GM06990 (cell line): ENCODE measurements at places on chromosomes 7 and 10.
A peak's percentile ranks its signal among the peaks of the same experiment; 100 is the strongest.

DNA sequence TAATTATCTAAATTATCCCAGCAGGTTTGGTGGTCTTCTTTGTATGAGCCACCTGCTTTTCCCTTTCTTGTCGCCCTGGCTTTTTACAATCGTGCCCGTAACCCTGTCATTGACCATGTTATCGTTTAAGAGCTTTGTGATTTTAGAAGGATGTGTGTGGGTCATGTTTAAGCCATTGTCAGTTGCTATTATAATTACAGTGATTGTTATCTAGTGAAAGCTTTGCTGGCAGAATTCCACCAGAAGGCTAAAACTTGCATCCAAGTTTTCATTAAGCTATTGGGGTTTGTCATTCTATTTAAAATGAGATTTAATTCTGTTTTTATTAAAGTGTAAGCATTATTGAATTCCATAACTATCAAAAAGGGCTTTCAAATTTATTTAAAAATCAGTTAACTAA is 354.2 kb upstream of the TMEM229A start:
- no peak for DNase-seq

DNA sequence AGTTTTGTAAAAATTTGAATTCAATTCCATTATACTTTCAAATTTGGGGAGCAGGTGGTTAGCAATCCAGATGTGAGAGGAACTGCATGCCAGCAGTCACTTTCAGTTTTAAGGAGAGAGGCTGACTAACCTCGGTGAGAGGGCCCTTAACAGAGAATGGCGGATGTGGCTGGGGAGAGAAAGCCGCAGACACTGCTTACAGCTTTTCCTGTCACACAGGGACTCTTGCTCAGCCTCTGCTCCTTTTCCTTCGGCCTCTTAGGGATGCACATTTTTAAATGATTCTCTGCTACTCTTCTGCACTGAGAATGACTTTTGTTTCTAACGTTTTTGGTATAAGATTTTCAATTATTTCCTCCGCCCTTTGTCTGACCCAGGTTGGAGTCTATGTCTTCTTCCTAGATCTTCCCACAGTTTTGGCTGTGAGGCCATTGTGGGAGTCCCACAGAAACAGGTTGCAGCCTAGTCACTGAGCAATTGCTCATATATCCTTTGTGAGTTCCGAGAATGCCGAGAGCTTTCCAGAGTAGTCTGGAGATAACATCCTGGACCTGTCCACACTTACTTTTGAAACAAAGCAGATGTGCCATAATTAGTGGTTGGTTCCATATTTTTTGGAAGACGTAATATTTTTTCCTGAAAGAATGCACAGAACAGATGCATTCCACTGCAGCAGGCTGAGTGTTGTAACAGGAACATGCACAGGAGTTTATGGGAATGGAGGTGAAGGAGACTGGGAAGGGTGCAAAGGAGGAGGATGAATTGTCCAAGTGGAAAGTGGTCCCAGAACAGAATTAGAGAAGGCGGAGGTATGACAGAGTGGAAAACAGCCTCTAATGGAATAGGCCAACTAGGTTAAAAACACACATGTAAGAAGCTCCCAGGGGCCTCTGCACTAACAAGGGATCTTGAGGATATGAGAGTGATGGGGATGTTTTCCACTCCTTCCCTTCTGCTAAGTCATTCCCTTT is 168.0 kb upstream of the ZNF32 start:
- peak; percentile 20 for DNase-seq

- DNase-seq, result no peak
Observed at GRCh38 chr7:40223451-40224127, 88.8 kb downstream of the SUGCT start.

DNA sequence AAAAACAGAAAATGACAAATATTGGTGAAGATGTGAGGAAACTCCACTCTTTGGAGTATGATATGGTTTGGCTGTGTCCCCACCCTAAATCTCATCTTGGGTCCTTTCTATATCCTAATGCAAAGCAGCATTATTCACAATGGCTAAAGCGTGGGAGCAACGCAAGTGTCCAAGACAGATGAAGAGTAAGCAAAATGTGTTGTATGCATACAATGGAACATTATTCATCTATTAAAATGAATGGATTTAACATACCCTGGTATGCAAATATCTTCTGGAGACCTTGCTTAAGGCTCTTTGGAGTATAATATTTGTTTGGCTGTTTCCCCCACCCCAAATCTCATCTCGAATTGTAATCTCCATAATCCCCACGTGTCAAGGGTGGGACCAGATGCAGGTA is 839.8 kb upstream of the POM121L12 start:
- no peak for DNase-seq

- DNase-seq, result no peak
Observed at GRCh38 chr10:36455526-36456133, 669.8 kb upstream of the ANKRD30A start.

DNA sequence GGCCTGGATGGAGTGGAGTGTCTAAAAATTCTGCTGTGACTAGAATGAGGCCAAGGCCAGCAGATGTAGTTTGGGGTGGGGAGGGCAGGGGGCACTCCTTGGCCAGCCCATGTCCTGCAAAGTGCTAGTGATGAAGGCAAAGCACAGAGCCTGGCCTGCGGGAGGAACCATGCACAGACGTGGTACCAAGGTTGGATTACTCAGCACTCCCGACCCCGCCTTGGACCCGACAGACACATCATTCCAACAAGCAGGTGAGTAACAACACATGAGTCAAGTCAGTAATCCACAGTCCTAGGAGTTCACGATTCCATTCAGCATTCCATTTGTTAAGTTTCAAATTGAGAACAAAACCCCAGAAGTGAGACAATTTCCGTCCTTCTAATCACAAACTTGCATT is 317.3 kb downstream of the TCERG1L start:
- DNase-seq, result no peak

DNA sequence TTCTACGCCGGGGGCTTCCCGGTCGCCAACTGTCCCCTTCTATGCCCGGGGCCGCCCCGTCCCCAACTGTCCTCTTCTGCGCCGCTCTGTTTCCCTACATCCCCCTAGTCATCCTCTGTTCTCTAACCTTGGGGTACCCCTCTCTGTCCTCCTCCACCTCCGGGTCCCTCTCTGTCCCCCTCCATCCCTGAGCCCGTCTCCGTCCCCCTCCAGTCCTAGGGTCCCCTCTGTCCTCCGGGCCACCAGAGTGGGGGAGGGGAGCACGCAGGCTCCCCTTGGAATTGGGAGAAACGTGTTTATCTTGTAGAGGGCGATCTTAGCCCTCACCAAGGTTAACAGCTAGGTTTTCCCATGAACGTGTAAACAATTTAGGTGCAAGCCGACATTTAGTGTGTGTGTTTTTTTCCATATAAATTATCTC is 852 bp upstream of the KLF6 start:
- DNase-seq, result no peak

GRCh38 chr7:100015232-100016214 is at the start of gene ZKSCAN1:
TSS of gene ZKSCAN1 (plus strand) at chr7:100015596. CDS start at chr7:100023507, 7,911 bp downstream.
- DNase-seq, result peak; percentile 90

DNA sequence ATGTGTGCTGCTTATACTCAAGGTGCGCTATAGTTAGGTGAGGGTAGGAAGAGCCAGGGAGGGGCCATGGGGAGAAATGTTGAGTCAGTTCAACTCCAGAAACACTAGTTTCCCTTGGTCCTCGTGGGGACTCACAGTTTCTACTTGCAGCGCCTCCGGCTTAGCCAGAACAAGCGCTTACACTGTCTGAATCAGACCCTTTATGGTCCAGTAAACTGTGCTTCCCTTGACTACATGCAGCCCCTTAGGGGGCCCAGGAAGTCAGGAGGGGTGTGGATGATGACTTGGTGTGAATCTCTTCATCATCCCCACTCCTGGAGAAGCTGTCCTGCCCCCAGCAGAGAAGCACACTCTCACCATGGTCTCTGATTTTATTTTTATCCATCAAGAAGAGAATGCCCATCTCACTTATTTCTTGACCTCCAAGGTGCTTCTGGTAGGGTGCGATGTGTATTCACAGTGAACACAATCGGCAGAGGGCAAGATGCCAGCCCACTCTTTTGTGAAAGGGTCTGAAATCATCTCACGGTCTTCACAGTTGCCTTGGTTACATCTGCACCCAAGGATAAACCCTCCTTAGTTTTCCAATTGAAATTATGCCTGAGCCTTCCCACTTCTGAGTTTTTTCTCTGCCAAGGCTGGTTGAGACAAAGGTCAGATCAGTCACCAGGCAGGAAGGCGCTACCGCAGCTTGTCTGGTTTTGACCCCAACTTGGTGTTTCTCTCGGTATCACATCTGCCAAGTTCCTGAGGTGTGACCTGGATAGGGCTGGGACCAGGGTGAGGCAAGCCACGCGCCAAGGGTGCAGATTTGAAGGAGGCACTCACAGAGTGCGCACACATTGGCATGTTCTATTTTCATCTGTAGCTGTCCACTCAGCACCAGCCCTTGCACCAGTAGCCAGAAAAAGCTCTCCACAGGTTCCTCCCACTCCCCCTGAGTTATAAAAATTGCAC is 62.7 kb upstream of the LRRC4 start:
- no peak for DNase-seq

GRCh38 chr10:101485207-101485606 is 102.8 kb downstream of the POLL start:
- no peak for DNase-seq

GRCh38 chr10:55629793-55630490 is 731.1 kb downstream of the ZWINT start:
- no peak for DNase-seq

- DNase-seq, result no peak
Observed at GRCh38 chr7:157708919-157709295, 372.1 kb downstream of the DNAJB6 start.

- DNase-seq, result no peak
Observed at GRCh38 chr7:36732806-36733205, 8.5 kb upstream of the AOAH start.

DNA sequence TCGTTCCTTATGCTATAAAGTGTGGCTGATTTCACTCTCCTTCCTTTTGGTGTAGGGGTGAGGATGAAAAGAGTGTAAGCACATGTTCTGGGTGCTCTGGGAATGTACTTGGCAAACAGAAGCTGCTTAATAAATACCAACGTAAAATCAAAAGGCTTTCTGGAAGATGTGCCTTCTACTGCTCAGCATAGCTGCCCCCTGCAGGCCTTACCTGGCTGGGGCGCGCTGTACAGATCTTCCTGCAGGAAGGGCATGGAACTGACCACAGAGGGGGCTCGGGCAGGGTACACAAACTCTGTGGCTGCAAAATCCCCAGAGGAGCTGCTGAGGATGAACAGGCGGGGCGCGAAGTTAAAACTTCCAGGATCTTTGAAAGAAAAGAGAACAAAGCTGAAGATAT is 169.4 kb downstream of the SVIL start:
- DNase-seq, result no peak

DNA sequence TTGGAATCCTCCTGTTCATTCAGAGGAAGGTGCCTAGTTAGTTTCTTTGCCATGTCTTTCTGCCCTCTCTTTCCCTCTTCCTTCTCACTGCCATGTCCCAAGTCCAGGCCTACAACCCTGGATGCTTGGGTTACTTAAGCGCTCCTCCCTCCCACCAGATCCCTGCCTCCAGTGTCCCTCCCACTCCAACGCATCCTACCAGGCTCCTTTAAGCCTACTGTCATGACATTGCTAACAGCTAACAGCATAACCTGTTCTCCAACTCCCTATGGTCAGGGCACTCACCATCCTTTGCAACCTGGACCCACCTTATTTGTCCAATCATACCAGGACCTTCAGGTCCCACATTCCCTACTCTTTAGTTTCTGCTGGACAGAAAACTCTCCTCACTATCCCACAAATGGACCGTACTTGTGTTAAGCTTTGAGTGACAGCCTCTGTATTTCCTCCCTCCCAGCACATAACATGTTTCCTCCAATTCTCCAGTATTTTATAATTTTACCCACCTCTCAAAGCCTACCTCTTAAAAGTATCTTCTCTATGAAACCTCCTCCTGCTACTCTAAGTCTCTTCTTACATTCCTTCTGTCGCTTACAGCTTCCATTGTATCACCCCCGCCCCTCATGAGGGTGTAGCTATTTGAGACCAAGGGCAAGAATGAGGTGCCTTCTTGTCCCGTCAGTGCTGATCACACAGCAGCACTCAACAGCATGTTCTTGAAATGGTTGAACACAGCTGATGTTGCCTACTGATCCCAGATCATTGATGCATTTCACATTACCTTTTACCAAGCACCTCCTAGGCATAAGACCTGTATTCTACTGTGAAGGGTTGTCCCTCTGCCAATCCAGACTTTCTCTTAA is 1.7 kb downstream of the BLNK start:
- no peak for DNase-seq

- no peak for DNase-seq
Observed at GRCh38 chr7:73847941-73848723, 5.8 kb upstream of the METTL27 start.

GRCh38 chr10:6788731-6789130 is 208.7 kb upstream of the PRKCQ start:
- DNase-seq, result no peak

- no peak for DNase-seq
Observed at GRCh38 chr7:129853661-129854268, 99.0 kb downstream of the UBE2H start.

DNA sequence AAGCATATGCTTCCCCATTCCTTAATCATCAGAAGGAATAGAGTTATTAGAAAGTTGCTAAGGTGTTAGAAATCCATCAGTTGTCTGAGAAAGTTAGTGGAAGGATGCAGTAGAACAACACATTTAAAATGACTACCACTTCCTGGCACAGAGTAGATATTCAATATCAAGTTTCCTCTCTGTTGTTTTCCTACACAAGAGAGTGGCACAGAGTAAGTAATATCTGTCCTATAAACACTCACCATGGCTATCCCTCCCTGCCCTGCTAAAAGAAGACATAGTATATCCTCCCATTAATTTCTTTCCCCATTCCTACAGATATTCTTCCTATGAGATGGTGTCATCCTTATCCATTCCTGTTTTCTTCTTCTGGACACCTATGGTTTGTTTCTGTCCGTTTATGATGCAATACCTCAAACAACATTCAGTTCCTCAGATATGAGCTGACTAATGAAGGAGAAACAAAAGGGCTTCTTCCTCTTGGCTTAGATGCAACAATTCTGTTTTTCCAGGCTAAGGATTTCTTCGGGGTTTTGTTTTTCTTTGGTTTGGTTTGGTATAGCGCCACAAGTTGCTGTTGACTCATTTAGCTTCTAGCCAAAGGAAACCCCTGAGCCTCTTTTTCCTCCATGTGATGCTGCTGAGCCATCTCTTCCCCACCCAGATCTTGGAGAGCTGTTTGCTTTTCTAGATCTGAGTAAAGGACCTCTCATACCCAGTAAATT is 32.9 kb upstream of the BPGM start:
- DNase-seq, result no peak

DNA sequence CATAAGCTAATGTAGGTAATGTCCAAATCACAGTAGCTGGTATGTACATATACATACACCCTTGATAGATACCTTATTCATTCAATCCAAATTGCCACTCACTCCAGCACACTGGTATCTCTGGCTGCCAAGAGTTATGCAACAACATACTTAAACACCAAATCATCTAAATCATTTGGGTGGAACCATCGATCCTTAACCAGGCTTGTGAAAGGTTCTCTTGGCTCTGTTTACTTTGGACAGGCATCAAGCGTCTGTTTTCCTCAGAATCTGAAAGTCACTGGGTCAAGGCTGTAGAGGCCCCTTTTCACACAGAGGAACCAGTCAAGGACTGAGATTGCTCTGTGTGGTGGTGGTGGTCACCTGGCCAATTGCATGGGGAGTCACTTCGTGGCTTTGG is 24.6 kb downstream of the JAZF1 start:
- DNase-seq, result no peak

DNA sequence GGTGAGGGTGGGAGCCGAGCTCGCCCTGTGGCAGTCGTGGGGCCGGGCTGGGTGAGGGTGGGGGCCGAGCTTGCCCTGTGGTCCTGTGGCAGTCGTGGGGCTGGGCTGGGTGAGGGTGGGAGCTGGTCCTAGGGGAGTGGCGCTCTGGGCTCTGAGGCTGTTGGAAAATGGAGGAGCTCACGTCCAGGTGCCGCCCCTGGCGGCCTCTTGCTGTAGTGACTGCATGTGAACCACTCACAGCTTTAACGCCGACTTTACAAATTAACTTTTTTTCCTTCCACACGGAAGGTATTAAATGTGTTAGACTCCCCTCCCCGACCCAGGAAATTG is 312.6 kb downstream of the WDR37 start:
- no peak for DNase-seq
